Pulmonary artery endothelial cell (primary cell): ENCODE measurements at places on chromosomes 12 and 14.

- no peak for DNase-seq
These were observed 227.7 kb downstream of the NOVA1 start for GRCh38 chr14:26370115-26370514.

DNA sequence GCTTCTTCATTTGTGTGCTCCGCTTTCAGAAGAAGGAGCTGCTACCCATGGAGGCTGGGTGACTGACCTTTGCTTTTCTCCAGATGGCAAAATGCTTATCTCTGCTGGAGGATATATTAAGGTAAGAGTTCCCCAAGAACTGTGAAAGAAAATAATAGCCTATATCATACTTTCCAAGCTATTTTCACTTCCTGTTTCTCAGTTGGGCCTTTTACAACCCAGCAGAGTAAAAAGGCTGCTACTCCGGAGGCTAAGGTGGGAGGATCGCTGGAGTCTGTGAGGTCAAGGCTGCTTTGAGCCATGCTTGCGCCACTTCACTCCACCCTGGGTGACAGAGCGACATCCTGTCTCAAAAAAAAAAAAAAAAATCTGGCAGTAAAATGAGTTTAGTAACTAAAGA, 82.1 kb downstream of the APAF1 start:
- DNase-seq, result no peak

GRCh38 chr14:96109596-96110355, 70.6 kb downstream of the C14orf132 start:
- DNase-seq, result no peak

DNA sequence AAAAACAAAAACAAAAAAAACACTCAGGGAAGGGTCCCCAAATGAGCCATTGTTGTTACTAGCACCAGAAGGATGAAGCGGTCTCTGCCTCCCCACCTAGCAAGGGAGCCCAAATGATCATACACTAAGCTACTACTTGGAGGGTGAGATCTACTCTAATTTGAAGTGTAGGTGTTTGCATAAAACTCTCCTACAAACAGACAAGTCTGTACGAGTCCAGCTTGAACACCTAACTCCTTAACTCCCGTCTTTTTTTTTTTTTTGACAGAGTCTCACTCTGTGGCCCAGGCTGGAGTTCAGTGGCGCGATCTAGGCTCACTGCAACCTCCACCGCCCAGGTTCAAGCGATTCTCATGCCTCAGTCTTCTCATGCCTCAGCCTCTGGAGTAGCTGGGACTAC, 132.6 kb downstream of the PPM1H start:
- DNase-seq, result no peak

- DNase-seq, result no peak
These were observed 614 bp upstream of the MARK3 start for GRCh38 chr14:103384450-103385151.

DNA sequence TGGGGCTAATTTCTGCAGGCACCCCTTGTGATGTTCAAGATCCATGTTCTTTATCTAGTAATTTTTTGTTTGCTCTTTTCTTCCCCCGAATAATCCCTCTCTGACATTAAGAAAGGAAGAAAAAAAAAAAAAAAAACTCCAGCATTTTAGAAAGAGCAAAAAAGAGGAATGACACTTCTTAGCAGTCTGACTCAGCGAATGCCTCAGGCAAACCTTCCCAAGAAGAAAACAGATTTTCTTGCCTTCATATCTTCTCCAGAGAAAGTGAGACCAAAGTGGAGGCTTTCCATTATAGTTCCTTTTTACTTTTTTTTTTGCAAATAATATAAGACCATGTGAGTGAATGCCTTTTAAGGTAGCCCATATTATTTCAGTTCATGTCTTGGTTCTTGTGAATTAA, 479.0 kb upstream of the SYT1 start:
- DNase-seq, result no peak

DNA sequence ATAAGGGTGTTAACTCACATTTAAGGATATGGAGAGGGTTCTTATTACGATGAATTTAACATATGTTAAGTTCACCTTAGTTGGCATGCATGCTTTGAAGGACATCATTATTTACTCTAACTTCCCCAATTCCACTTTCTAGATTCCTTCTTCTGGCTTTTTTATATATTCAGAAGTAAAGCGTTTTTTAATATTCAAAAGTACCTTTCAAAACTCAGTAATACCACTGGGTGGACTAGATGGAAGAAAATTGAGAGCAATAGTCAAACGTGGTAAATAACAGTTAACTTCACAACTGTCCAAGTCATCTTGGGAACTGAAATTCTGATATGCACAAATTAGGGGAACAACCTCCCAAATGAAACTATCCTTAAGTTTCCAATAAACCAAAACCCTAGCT, 9.1 kb downstream of the SINHCAF start:
- no peak for DNase-seq

- no peak for DNase-seq
These were observed 207.3 kb downstream of the SSPN start for GRCh38 chr12:26402648-26403047.

GRCh38 chr12:30945443-30946164, 19.1 kb downstream of the TSPAN11 start:
- no peak for DNase-seq

GRCh38 chr12:99670635-99671034, 23.1 kb downstream of the GARIN6 start:
- no peak for DNase-seq

DNA sequence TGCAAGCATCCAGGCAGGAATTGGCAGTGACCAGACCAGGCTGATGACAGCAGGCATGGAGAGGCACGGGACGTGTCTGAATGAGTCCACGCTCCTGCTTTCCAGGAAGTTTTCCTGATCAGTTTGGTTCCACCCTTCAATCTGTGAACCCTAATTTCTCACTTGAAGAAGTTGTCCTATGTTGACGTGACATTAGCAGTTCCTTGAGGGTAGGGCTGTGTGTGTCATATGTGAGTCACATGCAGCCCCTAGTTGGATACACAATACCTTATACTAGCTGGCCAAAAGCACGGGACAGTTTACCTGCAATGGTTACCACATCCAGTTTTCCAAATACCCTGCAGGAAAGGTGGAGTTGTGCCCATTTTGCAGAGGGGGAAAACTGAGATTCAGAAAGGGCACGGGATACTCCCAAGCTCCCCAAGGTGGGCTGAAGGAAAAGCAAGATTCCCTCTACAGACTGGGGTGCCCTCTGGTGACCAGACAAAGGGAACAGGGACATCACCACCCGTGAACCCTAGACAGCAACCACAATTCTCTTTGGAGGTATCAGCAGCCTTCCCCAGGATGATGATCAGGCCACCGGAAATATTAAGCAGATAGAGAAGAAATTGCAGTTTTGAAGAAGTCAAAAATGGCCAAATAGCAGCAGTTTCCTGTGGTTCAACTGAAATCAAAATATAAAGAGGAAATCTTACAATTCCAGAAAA, 194.5 kb downstream of the PHETA1 start:
- no peak for DNase-seq

DNA sequence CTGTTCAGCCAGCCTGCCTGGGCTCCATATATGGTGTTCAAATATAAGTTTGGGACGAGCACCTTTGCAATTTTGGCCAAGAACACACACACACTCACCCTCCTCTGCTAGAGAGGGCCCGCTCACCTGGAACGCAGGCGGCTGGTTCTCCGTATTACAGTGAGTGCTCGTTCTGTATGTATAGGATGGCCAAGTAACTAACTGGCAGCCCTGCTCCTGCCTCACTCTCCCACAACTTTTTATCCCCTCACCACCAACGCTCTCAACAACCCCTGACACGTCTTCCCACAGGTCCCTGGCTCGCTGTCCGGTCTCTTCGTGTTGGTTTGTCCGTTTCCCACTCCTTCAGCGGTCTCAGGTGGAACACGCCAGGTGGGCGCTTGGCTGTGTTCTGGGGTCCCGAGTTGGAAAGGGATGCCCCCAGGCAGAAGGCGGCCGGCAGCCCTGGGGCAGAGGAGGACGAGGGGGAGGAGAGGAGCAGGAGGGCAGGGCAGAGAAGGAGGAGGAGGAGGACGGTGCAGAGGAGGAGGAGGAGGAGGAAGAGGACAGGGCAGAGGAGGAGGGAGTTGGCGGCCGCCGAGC, 398 bp upstream of the MSRB3 start:
- DNase-seq, result no peak

GRCh38 chr12:3871356-3871755, 1.8 kb downstream of the PARP11 start:
- no peak for DNase-seq

- no peak for DNase-seq
These were observed 87.1 kb downstream of the SSPN start for GRCh38 chr12:26282339-26282940.

DNA sequence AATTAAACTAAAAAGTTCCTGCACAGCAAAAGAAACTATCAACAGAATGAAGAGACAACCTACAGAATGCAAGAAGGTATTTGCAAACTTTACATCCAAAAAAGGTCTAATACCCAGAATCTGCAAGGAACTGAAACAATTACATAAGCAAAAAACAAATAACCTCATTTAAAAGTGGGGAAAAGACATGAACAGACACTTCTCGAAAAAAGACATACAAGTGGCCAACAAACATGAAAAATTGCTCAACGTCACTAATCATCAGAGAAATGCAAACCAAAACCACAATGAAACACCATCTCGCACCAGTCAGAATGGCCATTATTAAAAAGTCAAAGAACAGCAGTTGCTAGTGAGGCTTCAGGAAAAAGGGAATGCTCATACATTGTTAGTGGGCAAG, 15.2 kb downstream of the PDE6H start:
- no peak for DNase-seq

DNA sequence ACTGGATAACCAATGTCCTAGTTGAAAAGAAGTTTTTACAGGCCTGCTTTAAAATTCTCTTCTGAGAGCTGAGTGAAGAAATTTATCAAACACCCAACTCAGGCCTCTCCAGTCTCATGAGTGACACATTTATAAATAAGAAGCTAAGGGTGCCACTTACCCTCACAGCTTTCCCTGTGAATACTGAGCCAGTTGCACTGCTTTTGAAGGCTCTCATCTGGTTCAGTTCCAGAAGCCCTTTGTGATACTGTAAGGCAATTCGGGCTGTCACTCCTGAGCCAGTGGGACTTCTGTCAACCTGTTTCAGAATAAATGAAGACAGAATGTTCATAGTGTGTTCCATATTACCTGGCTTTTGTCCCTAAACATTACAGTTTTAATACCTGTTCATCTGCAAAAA, 8.5 kb downstream of the L3HYPDH start:
- no peak for DNase-seq

GRCh38 chr14:74911704-74912103, 11.4 kb downstream of the RPS6KL1 start:
- no peak for DNase-seq

- no peak for DNase-seq
These were observed 43.2 kb downstream of the CCDC88C start for GRCh38 chr14:91374287-91374878.

- DNase-seq, result no peak
These were observed 42.8 kb upstream of the TRAF3 start for GRCh38 chr14:102734436-102734835.

GRCh38 chr12:27221625-27222387, 22.3 kb upstream of the STK38L start:
- no peak for DNase-seq

GRCh38 chr12:91636721-91637120, 454.1 kb upstream of the DCN start:
- no peak for DNase-seq

DNA sequence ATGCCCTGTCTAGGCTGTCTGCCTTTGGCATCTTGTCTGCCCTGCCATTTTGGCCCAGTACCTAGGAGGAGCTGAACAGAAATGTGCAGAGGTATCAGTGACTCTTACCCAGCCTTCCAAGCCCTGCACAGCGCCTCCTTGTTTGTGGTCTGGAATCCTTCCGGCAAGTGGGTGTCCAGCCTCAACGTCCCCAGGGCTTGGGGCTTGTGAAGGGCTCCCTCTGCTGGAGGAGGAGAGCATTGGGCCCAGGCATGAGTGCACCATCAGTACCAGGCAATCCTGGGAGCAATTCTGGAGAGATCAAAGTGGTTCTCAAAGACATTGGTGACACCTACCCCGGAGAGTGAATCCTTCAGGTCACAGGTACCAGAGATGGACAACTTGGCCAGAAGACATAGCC, 2.4 kb upstream of the TCL1B start:
- DNase-seq, result no peak

GRCh38 chr12:85559536-85559935, 276.7 kb downstream of the RASSF9 start:
- no peak for DNase-seq

- DNase-seq, result no peak
These were observed 7.4 kb downstream of the NKX2-1 start for GRCh38 chr14:36512585-36513003.

- DNase-seq, result no peak
These were observed 7.3 kb downstream of the IFI27 start for GRCh38 chr14:94117856-94118255.

- DNase-seq, result peak; percentile 75
These were observed 8.1 kb upstream of the NAA30 start for GRCh38 chr14:57382283-57382682.

GRCh38 chr12:107859367-107859766, 84.9 kb downstream of the ASCL4 start:
- DNase-seq, result no peak

DNA sequence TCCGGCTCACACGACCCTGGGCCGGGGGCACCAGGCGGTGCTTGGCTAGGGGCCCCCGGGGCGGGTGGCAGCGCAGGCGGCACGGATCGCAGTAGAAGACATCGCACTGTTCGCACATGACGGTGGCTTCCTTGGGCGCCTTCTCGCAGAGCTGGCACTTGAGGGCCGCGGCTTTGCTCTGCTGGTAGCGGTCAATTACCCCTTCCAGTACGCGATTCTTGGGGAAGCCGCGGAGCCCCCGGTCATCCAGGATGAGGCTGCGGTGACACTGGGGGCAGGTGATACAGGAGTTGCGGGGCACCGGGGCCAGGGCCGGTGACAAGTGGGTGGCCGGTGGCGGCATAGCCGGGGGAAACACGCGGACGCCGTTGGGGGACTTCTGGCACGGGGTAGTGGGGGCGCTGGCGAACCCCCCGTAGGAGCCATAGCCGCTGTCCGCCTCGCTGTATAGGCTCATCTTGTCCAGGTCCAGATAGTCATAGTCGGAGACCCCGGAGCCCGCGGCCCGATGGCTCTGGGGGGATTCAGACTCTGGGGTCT, 553 bp downstream of the TRIM9 start:
- no peak for DNase-seq

- no peak for DNase-seq
These were observed 205.8 kb upstream of the SLC16A7 start for GRCh38 chr12:59389968-59390576.

GRCh38 chr12:32083489-32083888, 23.2 kb upstream of the BICD1 start:
- DNase-seq, result no peak

DNA sequence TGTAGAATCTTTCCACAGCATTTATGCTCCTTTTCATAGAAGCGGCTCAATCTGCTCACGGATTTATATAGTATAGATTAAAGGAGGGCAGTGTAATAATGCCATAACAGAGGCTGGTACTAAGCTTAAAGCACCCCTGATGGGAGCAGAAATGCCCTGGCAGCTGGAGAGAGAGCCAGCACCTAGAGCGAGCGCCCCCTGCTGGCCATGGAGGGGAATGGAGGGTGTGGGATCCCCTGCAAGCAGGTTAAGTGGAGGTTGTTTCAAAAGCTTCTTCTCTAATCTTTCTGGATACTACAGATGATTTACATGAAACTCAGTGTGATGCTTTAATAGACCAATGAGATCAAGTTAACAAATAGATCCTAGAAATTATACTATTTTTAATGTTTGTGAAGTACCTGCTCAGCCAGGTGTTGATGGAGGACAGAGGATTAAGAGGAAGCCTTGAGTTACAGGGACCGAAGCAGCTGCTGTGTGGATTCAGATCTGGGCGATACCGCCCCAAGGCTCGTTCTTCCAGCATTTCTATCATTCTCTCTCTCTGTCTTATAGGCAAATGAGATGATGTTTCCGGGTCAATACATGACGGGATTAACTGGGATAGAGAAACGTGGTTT, 1519.3 kb upstream of the TMEM132C start:
- no peak for DNase-seq

- DNase-seq, result no peak
These were observed 33.2 kb upstream of the SSPN start for GRCh38 chr12:26162174-26162573.
